Activated CD8-positive, alpha-beta T cell treated with anti-CD3 and anti-CD28 coated beads, Interleukin-2, amount 10 ng/mL, durations not matched to agents 7 days and 5 days (primary cell): ENCODE measurements at places on chromosomes 2 and 18.
A peak's percentile ranks its signal among the peaks of the same experiment; 100 is the strongest.

DNA sequence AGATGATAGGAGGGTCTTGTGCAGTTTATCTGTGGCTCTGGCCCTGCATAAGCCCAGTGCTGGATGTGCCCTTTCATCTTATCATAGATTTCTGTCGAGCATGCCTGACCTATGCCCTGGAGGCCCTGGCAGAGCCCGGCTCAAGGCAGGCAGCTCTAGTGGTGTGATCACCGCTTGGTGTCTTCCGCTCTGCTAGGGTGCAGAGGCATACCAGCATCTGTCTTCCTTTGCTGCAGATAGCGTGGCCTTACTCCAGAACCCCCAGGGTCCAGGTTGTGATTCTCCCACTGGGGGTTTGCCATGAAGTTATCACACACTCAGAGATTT lies 13.7 kb upstream of the TRAF3IP1 start:
- peaks cover 11% of the 10 kb centered on the region for H3K27me3 ChIP-seq
- no peak for DNase-seq
- no peaks in the 10 kb centered on the region for H3K4me1 ChIP-seq
- no peak overlapping the region for H3K27ac ChIP-seq

- H3K27me3 ChIP-seq = no peaks in the 10 kb centered on the region
- no peak overlapping the region for H3K4me3 ChIP-seq
- no peak overlapping the region for H3K27ac ChIP-seq
- no peaks in the 10 kb centered on the region for H3K36me3 ChIP-seq
These were observed 13.4 kb upstream of the CELF4 start for GRCh38 chr18:37578886-37579513.

- peaks cover 15% of the 10 kb centered on the region for H3K4me1 ChIP-seq
- H3K27me3 ChIP-seq = peaks cover 26% of the 10 kb centered on the region
- H3K4me3 ChIP-seq = no peak overlapping the region
- no peaks in the 10 kb centered on the region for H3K36me3 ChIP-seq
- H3K27ac ChIP-seq = no peak overlapping the region
These were observed 1.7 kb downstream of the ERFE start for GRCh38 chr2:238160206-238161129.

DNA sequence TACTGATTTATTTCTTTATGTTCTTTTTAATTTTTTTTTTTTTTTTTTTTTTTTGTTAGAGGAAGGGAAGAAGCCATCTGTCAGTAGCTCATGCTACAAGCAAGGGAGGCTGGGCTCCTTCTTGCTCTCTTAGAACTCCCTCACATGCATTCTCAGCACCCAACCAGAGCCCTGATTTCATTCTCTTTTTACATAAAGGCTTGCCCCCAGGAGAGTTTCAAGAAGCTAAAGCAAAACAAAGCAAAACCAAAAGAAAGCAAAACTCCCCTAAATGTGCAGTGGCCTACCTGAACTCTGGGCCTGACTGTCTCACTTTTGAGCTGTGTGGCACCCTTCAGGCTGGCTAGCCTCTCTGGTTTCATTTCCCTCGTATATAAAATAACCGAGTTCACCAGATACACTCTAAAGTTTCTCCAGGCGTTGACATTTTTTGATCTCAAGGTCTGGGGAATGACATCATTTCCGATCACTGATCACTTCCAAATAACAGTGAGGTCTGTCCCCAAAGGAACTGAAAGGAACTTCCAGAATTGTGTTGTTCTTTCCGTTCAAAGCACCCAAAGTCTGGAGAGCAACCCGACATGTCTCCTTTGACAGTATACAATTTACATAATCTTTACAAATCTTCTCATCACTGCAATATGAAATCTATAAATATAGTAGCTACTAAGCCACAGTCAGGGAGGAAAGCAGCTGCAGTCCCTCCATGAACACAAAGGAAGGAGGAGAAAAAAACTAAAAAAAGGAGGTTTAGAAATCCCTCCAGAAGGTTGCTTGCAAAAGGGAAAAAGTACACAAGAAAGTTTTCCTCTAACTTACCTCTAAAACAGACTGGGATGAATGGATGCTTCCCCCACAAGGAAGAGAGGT lies 145.6 kb upstream of the NCK2 start:
- no peak overlapping the region for H3K4me3 ChIP-seq
- no peaks in the 10 kb centered on the region for H3K36me3 ChIP-seq
- H3K4me1 ChIP-seq = peaks cover 3% of the 10 kb centered on the region
- DNase-seq = no peak
- peaks cover 5% of the 10 kb centered on the region for H3K27me3 ChIP-seq

DNA sequence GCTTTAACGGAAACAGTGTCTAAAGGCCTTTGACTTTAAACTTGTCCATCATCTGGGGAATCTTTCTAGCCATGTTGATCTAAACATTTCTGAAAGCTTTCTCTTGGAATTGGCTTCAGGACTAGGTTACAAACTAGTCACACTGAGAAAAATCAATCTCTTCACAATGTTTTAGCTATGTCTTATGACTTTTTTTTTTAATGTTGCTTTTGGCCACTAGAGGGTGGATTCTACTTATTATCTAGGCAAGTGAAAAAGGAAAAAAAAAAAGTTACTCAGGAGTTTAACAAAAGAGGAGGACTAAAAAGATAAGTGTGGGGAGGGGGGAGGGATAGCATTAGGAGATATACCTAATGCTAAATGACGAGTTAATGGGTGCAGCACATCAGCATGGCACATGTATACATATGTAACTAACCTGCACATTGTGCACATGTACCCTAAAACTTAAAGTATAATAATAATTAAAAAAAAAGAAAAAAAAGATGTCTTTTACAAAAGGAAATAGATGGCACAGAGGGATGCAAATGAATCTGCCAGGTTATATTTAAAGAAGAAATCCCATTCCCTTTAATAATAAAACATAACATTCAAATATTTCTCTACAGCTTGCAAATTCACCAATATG lies 160.4 kb upstream of the PID1 start:
- DNase-seq = no peak
- H3K27ac ChIP-seq = no peak overlapping the region
- H3K4me3 ChIP-seq = no peak overlapping the region
- no peaks in the 10 kb centered on the region for H3K4me1 ChIP-seq
- no peaks in the 10 kb centered on the region for H3K36me3 ChIP-seq

DNA sequence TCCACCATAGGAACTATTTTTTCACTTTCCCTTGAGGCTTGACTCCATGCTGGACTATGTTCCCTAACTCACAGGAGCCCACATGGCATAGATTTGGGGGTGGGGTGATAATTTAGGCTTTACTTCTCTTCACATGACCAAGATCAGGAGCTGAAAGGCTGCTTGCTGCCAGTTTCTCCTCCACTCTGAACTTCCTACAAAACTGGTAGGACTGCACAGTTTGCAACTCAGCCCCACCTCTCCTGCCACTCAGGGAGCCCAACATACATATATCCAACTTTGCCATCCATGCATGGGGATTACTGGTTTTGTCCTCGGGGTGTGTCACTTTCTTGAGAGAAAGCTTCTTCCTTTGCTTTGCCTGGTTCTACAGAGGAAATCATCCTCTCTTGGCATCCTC lies 14.2 kb downstream of the INO80D start:
- peaks cover 21% of the 10 kb centered on the region for H3K36me3 ChIP-seq
- H3K27me3 ChIP-seq = no peaks in the 10 kb centered on the region
- H3K27ac ChIP-seq = no peak overlapping the region
- no peak for DNase-seq
- H3K4me3 ChIP-seq = no peak overlapping the region

DNA sequence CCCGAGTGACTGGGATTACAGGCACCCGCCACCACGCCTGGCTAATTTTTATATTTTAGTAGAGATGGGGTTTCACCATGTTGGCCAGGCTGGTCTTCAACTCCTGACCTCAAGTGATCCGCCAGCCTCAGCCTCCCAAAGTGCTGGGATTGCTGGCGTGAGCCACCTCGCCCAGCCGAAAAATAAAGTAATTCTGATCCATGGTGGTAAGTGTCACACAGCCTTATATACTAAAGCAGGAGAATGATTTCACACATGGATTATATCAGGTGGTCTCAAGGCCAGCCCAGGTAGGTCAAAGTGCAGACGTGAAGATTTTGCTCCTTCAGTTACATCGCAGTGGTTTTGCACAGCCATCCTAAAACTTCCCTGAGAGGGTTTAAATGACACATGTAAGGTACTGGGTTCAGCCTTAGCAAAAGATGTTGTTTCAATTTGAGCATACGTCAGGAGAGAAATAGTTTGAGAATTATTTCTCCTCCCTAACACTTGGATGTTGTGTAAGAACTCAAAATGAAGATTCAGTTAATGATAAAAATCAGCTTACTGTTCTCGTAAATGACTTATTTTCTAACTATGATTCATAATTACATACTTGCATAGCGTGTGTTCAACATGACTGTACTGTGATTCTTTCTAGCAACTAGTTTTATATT lies 93.0 kb upstream of the SLC39A10 start:
- peaks cover 55% of the 10 kb centered on the region for H3K4me1 ChIP-seq
- H3K27ac ChIP-seq = peak overlapping the region; percentile 88
- H3K36me3 ChIP-seq = peaks cover 28% of the 10 kb centered on the region
- DNase-seq = no peak
- no peaks in the 10 kb centered on the region for H3K27me3 ChIP-seq

- H3K4me3 ChIP-seq = no peak overlapping the region
- H3K27ac ChIP-seq = no peak overlapping the region
- no peaks in the 10 kb centered on the region for H3K36me3 ChIP-seq
- peaks cover 10% of the 10 kb centered on the region for H3K27me3 ChIP-seq
These were observed 16.3 kb upstream of the TRIM43B start for GRCh38 chr2:95500854-95501253.

DNA sequence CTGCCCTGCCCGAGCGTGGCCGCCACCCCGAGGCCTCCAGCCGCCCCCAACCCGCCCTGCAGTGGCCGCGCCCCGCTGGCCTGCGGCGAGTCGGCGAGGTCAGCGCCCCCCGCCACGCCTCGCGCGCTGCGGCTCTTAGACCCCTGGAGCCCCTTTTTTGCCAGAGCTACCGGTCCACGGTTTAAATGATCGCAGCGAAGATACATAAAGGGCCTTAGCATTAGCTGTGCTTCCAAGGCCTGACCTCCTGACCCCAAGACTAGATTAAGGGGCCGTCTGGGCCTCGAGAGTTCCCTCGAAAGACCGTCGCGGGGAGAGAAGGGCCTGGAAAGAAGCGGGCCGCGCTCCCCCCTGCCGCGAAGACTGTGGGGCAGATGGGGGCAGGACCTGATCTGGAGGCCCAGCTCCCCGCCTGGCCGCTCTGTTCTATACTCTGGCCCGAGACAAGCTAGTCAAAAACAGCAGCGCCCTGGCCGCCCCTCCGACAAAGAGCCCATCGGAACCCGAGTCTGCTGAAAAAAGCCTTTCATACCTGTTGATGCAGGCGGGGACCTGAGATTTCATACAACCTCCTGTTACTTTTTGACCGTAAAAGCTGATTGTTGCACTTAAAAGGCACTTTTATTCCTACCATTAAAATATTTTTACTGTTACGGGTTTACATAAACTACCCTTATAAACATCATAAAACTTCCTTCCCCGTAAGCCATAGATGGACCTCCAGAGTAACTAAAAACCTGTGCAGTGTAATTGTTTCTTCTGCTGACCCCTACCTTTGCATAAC lies 68.7 kb upstream of the PSMD14 start:
- H3K4me1 ChIP-seq = peaks cover 43% of the 10 kb centered on the region
- peak overlapping the region; percentile 2 for H3K4me3 ChIP-seq
- no peak for DNase-seq
- H3K27me3 ChIP-seq = peaks cover 4% of the 10 kb centered on the region
- peaks cover 14% of the 10 kb centered on the region for H3K36me3 ChIP-seq

DNA sequence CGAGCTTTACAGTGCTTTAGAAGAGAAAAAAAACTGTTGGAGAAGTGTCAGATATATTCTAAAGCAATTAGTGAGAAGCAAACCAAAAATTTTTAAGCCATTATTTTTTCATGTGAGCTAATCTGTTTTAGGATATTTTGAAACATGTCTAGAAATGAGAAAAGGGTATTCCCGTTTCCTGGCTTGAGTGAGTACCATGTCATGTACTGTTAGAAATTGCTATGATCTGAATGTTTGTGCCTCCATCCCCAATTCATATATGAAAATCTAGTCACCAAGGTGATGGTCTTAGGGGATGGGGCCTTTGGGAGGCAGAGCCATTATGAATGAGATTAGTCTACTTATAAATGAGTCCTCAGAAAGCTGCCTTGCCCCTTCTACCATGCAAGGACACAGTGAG lies 493.3 kb upstream of the GCFC2 start:
- DNase-seq = no peak
- H3K27ac ChIP-seq = no peak overlapping the region
- no peak overlapping the region for H3K4me3 ChIP-seq
- no peaks in the 10 kb centered on the region for H3K36me3 ChIP-seq
- no peaks in the 10 kb centered on the region for H3K4me1 ChIP-seq
- H3K27me3 ChIP-seq = no peaks in the 10 kb centered on the region
